ENCODE measurements at places on chromosomes 1 and 21. TPM values are rescaled to one million over a fixed set of nuclear protein-coding genes. Genes with fewer than 3 reads are reported as not detected.

Gene HAO2
- total RNA-seq = not detected

DNA sequence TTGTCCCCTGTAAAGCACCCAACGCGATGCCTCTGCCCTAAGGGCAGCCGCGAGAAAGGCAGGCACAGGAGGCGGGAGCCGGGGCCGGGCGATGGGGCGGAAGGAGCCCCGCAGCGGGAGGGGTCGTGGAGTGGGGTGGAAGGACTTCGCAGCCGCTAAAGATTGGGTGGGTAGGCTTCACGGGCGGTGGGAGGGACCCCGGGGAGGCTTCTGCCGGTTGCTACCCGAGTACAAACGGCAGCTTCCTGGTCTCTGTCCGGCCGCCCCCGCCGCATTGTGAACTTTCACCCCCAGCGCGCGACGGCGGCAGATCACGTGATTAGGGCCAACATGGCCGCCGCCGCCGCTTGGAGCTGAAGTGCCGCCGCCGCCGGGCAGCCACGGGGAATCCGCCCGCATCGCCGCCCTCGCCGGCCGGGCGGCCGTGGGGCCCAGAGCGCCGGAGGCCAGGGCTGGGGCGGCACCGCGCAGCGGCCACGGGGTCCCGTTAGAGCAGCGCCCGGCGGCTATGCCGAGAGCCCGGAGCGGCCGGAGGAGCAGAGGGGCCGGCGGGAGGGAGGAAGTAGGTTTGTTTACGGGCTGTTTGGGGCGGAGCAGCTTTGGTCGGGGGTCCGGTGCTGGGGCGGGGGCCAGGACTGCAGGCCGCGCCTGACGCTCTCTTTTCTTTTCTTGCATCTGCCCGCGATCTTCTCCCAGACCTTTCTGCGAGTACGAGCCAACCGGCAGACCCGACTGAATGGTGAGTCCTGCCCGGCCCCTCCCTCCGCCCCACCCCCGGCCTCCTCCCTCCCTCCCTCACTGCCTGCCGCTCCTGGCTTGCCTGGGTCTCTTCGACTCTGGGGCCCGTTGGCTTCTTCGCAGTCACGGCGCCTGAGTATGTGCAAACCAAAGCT is 42.4 kb downstream of the TMEM53 start:
- H3K36me3 ChIP-seq = peaks cover 32% of the 10 kb centered on the region
- H3K4me1 ChIP-seq = peaks cover 46% of the 10 kb centered on the region
- DNase-seq = peak; percentile 99
- H3K27me3 ChIP-seq = no peaks in the 10 kb centered on the region
- peak overlapping the region; percentile 76 for H3K4me3 ChIP-seq

Gene KRTAP19-1
- total RNA-seq = not detected

GRCh38 chr21:43997766-43998742 is 14.1 kb upstream of the TRAPPC10 start:
- no peaks in the 10 kb centered on the region for H3K36me3 ChIP-seq
- no peak overlapping the region for H3K4me3 ChIP-seq
- H3K27ac ChIP-seq = no peak overlapping the region
- DNase-seq = peak; percentile 92
- no peaks in the 10 kb centered on the region for H3K27me3 ChIP-seq

GRCh38 chr21:39788383-39788782 is 43.4 kb downstream of the IGSF5 start:
- no peak overlapping the region for H3K27ac ChIP-seq
- no peaks in the 10 kb centered on the region for H3K4me1 ChIP-seq
- H3K36me3 ChIP-seq = no peaks in the 10 kb centered on the region
- no peak overlapping the region for H3K4me3 ChIP-seq
- DNase-seq = no peak

DNA sequence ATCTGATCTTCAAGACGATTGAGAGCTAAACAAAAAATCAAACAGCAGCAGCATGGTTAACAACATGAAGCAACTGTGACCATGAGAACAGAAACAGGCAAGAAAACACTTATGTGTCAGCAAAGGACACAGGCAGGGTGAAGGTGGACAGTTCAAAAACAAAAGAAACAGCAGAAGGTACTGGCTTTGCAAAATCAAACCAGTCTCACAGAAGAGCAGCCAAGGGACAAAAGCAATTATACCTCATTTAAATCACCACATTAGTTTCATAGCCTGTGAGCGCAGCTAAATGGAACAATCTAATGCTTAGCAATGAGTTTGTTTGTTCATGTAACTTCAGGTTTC is 59.1 kb downstream of the CAPN2 start:
- peaks cover 73% of the 10 kb centered on the region for H3K36me3 ChIP-seq
- peaks cover 48% of the 10 kb centered on the region for H3K4me1 ChIP-seq

- peak overlapping the region; percentile 13 for H3K27ac ChIP-seq
- peak; percentile 11 for DNase-seq
- peaks cover 8% of the 10 kb centered on the region for H3K4me1 ChIP-seq
- H3K27me3 ChIP-seq = no peaks in the 10 kb centered on the region
- H3K4me3 ChIP-seq = no peak overlapping the region
- no peaks in the 10 kb centered on the region for H3K36me3 ChIP-seq
Measured at GRCh38 chr1:246068217-246068512, 438.9 kb downstream of the SMYD3 start.

DNA sequence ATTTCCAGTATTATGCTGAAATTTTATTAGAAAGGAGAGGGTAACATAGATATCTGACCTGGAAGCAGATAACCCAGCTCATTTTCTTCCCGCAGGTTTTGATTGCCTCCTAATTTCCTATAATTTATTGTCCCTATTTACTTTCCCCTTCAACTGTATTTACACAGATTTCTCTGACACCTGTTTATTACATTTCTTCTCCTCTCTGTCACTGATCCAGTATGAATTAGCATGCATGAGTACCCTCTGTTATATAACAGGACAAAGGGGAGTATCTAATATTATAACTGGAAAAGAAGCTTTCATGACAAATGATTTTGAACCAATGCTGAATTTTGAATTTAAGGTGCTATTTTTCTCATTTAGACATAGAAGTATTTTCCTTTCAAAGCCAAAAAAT is 37.4 kb downstream of the DENND1B start:
- no peaks in the 10 kb centered on the region for H3K27me3 ChIP-seq
- H3K36me3 ChIP-seq = peaks cover 4% of the 10 kb centered on the region
- peaks cover 9% of the 10 kb centered on the region for H3K4me1 ChIP-seq
- DNase-seq = no peak

Gene NHLH2
- not detected for total RNA-seq

Gene BNIPL
- 1.2 TPM for total RNA-seq

Gene SNRPE
- 46.3 TPM for total RNA-seq

Gene EFNA4
- 3.5 TPM for total RNA-seq

Gene CHIT1
- total RNA-seq = under 0.01 TPM

GRCh38 chr1:90391126-90391525 is 326.0 kb downstream of the BARHL2 start:
- H3K36me3 ChIP-seq = no peaks in the 10 kb centered on the region
- peaks cover 16% of the 10 kb centered on the region for H3K4me1 ChIP-seq
- no peak overlapping the region for H3K27ac ChIP-seq
- no peak for DNase-seq
- no peaks in the 10 kb centered on the region for H3K27me3 ChIP-seq

DNA sequence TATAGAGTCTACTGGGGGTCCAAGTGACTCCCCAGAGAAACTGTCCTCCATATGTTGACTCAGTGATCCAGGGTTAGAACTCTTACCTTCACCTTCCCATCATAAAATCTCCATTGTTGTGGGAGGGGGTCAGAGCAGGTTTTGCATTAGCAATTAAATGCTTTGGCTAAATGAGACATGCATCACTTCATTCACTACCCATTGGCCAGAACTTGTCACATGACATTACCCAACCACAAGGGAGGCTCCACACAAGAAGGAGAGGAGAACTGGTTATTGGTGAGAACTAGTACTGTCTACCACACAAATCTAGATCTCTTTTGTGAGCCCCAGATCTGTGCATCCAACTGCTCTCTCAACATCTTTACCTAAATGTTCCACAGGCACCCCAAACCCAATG is 4.2 kb upstream of the C1orf162 start:
- H3K36me3 ChIP-seq = peaks cover 15% of the 10 kb centered on the region
- no peak overlapping the region for H3K27ac ChIP-seq
- no peak overlapping the region for H3K4me3 ChIP-seq
- no peaks in the 10 kb centered on the region for H3K27me3 ChIP-seq
- H3K4me1 ChIP-seq = peaks cover 10% of the 10 kb centered on the region
- no peak for DNase-seq

Gene THAP3
- total RNA-seq = 19.2 TPM

Gene TSPAN1
- total RNA-seq = 1.1 TPM

Gene SLC30A10
- not detected for total RNA-seq

DNA sequence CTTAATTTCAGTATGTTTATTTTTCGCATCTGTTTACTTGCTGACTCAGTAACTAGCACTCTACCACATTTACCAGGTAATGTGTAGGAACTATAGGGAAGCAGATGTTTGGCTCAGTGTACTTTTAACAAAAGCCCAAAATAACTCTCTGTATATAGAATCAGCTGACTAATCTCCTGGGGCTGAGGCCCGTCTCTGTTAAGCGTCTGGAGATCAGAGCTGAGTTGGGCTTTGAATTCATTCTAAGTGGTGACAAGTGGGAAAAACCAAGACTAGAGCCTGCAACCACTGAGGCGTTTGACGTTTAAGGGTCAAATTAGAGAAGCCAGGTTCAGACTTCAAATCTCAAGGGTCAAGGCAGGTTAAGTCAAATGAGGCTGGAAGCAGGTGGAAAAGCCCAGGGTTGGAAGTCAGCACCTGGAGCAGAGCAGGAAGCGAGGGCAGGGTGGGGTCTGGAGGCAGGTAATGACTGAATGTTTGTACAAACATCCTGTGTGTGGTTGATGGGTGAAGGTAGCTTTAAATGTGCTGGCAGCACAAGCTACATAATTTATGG is 56.8 kb upstream of the LYST start:
- H3K4me3 ChIP-seq = no peak overlapping the region
- DNase-seq = no peak
- no peak overlapping the region for H3K27ac ChIP-seq
- H3K27me3 ChIP-seq = no peaks in the 10 kb centered on the region

DNA sequence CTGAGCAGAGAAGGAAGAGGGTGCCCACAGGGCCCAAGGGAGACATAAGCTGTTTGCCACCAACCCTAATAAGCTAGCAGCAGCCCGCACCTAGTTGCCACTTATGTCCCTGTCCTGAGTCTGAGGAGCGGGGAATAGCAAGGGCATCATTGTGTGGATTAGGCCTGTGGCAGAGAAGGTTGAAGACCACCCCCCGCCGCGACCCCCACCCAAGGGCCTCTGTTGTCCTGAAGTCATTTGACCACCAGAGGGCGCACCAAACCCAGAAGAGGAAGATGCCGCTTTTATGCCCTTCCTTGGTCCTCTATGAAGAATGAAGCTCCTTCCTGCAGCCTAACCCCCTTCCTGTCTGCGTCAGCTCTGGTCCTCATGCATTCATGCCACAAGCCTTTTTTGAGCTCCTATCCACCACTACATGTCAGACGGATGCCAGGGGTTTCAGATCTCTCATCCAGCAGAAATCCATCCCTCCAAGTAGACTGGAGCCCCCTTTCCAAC is 16.6 kb downstream of the RHBG start:
- no peak overlapping the region for H3K4me3 ChIP-seq
- no peak overlapping the region for H3K27ac ChIP-seq
- H3K27me3 ChIP-seq = peaks cover 43% of the 10 kb centered on the region
- H3K4me1 ChIP-seq = no peaks in the 10 kb centered on the region
- no peaks in the 10 kb centered on the region for H3K36me3 ChIP-seq

GRCh38 chr1:24921938-24922662 is 8.0 kb downstream of the RUNX3 start:
- DNase-seq = no peak
- H3K27me3 ChIP-seq = no peaks in the 10 kb centered on the region
- H3K4me3 ChIP-seq = no peak overlapping the region

Gene SELL
- under 0.01 TPM for total RNA-seq

Data from osteoblast (primary cell).